ENCODE measurements at places on chromosomes 6 and 20.

DNA sequence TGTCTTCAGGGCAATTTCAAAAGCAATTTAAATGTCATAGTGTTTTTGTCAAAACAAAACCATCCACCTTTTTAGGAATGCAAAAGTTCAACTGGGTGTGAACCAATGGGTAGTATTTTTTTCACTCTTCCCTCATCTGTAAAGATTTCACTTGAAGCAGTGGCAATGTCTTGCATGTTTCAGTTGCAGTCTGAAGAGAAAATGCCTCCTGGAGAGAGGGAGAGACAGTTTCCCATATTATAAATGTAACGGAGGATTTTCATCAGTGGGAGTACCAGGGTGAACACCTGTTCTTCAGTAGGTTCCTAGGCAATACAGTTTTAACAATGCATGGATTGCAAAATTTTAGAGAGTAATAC lies 3.3 kb downstream of the FOXQ1 start:
- DNase-seq, result no peak

DNA sequence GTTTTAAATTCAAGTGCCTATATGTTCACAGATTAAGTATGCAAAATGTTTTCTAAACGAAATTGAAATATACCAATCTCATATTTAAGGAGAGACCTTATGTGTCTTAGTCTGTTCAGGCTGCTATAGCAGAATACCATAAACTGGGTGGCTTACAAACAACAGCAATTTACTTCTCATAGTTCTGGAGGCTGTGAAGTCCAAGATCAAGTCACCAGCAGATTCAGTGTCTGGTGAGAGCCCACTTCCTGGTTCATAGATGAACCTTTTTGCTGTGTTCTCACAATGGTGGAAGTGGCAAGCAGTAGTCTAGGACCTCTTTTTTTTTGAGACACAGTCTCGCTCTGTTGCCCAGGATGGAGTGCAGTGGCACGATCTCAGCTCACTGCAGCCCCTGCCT lies 3.5 kb upstream of the DSTN start:
- no peak for DNase-seq

DNA sequence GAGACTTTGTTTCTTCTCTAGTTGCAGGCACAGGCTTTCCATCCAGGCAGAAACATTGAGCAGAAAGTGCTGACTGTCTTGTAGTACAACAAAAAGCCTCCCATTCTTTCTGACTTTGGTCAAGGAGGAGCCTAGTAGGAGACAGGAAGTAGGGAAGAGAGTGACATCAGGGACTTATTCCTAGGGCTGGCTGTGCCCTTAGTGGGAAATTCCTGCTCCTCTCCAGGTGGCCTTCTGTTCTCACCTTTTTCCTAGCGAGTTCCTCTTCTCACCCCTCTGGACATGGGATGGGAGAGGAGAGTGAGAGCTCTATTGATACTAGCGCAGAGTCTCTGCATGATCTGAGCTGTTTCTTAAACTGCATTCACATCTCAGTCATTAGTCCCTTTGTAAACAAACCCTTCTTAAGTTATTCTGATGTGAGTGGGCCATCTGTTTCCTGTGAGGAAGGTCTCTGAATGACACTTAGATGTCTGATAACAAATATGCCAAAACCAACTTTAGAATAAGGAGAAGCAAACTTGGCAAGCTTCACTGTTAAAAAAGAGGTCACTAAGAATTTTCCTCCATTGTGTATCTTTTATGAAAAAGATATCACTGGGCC lies 455.0 kb downstream of the GJA1 start:
- DNase-seq, result no peak

DNA sequence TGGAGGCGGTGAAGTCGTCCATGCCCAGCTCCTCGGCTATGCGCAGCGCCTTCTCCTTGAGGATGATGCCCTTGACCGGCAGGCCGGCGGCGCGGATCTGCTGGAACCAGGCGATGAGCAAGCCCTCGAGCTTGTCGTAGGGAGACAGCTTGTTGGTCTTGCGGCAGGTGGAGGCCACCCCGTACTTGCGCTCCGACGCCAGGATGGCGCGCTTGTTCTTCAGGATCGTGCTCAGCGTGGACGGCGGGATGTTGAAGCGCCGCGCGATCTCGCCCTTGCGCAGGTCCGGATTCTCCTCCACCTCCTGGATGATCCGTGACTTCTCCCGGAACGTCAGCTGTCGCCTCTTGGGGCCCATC lies 435 bp downstream of the CENPB start:
- DNase-seq, result no peak

DNA sequence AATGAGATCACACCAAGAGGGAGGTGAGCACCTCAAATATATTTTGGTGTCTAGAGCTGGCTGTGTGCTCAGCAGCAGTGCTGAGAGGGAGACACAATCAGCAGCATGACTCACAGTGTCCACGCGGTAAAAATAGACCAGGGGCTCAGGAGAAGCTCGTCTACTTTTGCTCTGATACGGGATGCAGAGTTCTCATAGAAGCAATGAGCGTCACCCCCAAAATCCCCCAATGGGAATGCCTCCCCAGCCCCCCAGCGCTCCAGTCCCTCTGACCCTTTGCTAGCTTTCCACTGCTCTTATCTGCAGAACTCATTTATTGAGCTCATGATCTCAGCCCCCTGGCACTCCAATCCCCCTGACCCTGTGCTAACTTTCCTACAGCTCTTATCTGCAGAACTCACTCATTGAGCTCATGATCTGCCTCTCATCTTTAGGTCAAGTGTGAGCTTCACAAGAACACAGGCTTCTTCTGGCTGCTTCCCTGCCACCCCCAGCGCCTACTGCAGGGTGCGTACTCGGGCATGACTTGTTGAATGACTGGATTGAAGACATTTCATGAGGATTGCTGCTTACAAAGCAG lies 34.0 kb downstream of the SYNDIG1 start:
- DNase-seq, result no peak

DNA sequence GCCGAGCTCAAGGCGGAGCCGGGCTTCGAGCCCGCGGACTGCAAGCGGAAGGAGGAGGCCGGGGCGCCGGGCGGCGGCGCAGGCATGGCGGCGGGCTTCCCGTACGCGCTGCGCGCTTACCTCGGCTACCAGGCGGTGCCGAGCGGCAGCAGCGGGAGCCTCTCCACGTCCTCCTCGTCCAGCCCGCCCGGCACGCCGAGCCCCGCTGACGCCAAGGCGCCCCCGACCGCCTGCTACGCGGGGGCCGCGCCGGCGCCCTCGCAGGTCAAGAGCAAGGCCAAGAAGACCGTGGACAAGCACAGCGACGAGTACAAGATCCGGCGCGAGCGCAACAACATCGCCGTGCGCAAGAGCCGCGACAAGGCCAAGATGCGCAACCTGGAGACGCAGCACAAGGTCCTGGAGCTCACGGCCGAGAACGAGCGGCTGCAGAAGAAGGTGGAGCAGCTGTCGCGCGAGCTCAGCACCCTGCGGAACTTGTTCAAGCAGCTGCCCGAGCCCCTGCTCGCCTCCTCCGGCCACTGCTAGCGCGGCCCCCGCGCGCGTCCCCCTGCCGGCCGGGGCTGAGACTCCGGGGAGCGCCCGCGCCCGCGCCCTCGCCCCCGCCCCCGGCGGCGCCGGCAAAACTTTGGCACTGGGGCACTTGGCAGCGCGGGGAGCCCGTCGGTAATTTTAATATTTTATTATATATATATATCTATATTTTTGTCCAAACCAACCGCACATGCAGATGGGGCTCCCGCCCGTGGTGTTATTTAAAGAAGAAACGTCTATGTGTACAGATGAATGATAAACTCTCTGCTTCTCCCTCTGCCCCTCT lies 1.1 kb downstream of the CEBPB start:
- DNase-seq, result no peak

DNA sequence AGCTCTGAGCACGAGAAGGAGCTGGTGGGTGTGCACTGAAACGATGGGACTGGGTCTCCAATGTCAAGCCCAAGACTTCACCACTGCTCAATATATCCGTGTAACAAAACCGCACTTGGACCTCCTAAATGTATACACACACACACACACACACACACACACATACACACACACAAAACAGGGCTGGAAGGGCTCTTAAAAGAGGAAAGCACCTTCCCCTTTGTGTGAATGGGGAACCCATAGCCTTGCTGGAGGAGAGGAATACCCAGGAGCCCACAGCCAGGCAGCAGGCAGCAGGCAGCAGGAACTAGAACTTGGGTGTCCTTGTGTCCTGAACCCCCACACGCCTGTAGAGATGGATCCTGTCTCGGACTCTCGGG lies 29.8 kb downstream of the TGM2 start:
- no peak for DNase-seq

DNA sequence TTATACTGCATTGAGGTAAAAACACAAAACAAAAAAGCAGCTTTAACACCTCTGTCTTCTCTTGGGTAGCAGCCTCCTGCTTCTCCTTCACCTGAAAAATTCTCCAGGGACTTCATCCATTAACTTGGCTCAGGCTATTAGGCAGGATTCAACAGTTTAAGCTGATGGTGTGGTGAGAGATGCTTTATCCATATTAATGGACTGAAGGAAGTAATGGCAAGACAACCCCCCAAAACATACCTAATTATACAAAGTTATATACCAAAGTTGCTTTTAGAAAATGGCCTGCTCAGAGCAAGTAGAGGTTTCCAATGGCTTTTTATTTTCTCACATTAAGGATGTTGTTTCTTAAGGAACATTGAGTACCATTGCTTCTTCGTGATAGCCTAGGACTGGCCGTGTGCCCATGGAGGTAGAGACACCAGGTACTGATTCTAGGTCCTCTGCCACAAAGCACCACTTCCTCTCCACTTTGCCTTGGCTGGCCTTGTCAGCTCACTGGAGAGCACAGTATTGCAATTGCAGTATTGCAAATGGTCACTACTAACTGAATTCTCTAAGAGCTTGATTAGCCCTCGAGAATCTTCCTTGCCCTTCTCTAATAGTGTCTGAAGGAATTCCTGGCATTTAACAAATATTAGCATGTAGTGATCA lies 7.3 kb downstream of the EDN1 start:
- DNase-seq, result no peak

GRCh38 chr6:120938164-120938875 lies 396.0 kb downstream of the TBC1D32 start:
- no peak for DNase-seq

DNA sequence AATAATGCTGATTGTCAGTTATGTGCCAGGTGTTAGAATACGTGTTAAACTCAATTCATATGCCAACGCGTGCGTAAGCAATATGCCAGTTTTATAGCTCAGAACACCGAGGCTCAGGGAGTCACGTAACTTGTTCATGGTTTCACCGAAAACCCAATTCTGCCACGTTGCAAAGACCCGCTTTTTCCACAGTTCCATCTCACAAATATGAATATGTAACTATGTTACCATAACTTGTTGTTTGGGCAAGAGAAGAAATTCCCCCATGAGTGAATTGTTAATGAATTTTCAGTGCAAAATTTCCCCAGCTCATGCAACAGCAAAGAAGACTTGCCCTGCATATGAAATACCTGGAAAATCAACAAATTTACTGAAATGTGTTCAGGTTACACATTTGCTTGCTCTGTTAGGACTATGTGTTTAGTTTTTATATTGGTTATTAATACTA lies 30.1 kb downstream of the SF3B5 start:
- peak; percentile 17 for DNase-seq

DNA sequence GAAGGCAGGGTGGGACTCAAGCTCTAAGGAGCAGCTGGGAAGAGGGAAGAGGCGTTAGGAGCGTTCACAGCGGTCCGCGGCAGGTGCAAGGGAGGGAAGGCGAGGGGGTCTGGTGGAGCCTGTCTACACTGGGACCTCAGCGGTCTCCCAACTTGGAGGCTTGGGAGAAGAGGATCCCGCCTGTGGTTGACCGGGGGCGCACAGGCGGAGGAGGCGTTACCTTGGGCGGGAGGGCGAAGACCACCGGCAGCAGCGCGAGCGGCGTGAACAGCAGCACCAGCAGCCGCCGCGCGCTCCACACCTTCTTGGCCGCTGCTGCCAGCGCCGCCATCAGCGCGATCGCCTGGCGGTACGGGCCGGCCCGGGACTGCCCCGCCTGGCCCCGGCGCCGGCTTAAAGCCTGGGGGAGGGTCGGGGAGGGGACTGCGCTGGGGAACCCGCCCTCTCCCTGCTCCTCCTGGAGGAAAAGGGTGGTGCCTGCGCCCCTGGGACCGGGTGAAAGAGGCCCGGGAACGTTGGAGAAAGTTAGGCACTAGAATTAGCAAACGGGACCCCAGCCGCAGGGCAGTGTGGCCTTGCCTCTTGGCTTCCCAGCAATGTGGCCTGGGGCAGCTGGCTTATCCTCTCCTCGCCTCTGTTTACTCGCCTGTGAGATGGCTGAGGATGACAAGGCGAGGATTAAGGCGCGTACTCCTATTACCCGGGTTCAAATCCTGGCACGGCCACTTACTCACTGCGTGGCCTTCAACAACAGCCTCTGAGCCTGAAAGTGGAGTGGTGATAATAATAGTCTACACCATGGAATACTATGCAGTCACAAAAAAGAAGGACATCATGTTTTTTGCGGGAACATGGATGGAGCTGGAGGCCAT lies at the start of gene SLC13A3:
SLC13A3 (minus strand) TSS at position 369 of the 872 bp plus-strand sequence; CDS start at position 331, 38 bp downstream.
- DNase-seq, result no peak

GRCh38 chr20:16955971-16956370 lies 207.8 kb downstream of the OTOR start:
- DNase-seq, result no peak

GRCh38 chr6:130138116-130138908 lies 84.4 kb downstream of the SAMD3 start:
- no peak for DNase-seq

GRCh38 chr20:64151633-64152530 lies 12.4 kb upstream of the MYT1 start:
- no peak for DNase-seq

- DNase-seq, result no peak
These were observed 53.8 kb downstream of the TOX2 start for GRCh38 chr20:43968341-43969000.

DNA sequence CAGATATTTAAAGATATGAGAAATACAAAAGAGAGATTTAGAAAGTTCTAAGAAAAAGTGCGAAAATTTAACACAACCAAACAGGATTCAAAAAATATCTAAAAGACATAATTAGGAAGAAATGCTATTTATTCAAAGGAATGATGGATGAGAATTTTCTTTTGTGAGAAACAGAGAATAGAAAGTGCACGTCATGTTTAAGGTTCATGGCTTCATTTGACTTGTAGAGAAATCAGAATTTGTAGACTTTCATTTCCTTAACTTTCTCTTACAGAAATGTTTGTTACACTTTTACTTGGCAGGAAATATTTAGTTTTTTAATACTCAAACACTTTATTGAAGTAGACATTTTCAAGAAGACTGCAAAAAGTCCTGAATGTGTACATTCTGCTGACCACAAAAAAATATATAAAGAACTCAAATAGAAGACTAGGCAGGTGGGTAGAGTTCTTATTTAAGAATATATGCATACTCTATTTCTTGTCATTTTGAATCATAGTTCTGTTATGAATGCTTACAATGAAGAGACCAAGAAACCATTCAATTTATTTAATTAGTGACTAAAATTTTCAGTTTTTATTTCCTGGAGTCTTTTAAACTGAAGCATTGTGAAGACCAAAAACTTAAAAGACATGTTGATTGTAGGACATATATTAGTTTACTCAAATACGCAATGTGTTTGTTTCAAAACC lies 710.5 kb upstream of the HS3ST5 start:
- DNase-seq, result no peak

- no peak for DNase-seq
These were observed 124.1 kb upstream of the LOC128125822 start for GRCh38 chr6:63448229-63448628.

- DNase-seq, result no peak
These were observed 3.0 kb downstream of the NR2E1 start for GRCh38 chr6:108168501-108169463.

All from stimulated activated CD4-positive, alpha-beta T cell treated with anti-CD3 and anti-CD28 coated beads, Interleukin-4, amount 100 ng/mL, for 48 hours (primary cell).